Astrocyte of the cerebellum (primary cell): ENCODE measurements at places on chromosomes 1 and 21.

DNA sequence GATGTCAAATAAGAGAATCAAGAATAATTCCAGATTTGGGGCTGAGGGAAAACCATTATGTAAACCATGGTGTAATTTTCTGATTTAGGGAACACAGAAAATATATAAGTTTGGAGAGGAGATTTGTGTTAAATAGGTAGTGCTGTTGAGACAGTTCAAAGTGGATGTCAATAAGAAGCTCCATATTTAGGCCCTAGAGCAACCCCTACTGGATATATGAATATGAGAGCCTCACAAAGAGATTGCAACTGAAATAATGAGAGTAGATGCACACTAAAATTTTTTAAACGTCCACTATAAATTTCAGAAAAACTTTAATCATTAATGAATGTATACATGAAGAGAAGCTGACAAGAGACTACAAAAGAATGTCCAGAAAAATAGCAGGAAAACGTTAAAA is 1447.8 kb upstream of the PRMT6 start:
- no peak for DNase-seq

DNA sequence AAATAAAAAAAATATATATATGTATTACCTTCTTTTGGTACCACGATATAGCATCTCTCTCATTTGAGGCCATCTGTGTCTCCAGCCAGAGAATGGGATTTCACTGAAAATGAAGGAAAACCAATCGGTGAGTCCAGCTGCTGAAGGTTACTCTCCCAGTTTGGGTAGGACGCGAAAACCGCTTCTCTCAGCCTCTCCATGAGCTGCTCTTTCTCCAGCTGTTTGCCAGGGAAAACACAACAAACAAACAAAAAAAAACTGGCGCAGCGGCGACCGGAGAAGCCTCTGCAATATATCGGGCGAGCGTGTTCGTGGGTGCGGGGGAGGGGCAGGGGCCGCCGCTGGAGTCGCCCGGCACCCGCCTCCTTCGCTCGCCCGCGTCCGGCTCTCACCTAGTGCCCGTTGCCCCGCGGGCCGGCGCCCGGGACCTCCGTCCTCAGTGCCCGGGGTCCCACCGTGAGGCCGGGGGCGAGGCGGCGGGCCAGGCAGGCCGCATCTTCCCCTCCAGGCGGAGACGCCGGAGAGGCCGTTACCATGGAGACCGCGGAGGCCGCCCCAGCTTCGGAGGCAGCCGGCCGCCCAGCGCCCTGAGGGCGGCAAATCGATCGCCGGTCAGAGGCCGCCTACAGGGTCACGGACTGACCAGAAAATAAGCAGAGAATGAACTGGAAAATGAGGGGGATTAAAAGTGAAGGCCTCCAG is 504 bp downstream of the PHTF1 start:
- DNase-seq = no peak

DNA sequence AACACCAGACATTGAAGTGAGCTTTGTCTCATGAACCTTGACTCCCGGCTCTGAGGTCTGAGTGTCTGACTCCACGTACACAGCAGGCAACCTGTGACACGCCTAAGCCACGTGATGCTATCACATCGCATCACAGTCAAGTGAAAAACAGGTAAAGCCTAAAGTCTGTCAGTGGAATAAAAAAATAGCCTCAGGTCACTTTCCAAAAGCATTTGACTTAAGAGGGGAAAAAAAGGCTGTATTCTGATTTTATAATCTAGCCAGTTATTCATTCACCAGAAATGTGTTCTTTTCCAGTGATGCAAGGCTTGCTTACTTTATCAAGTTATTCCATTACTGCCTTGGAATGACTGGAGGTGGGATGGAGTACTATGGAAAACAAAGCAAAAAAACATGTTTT is 163.2 kb upstream of the HMCN1 start:
- no peak for DNase-seq

DNA sequence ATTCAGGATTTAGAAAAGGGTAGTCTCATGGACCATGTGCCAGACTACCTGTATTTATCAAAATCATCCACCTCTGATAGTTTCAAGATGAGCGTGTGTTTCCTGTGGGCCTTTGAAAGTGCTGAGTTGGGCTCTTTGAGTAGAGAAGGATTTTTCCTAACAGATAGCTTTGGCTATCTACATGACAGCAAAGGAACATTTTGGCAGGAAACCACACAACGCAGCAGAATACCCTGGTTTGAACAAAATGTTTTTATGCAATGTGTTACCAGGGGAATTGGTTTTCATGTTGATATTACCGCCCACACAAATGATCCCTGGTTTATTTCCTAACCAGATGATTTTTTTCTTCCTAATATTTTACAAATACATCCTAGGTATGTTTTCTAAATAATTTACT is 431.4 kb downstream of the NEGR1 start:
- DNase-seq = no peak

- DNase-seq = no peak
Observed at GRCh38 chr1:113990961-113991360, 11.7 kb downstream of the OLFML3 start.

GRCh38 chr1:207049974-207050391 is 1.0 kb downstream of the YOD1 start:
- DNase-seq = peak; percentile 13

- no peak for DNase-seq
Observed at GRCh38 chr1:174013864-174014418, 8.2 kb downstream of the RC3H1 start.
